ENCODE measurements at places on chromosomes 16 and 17. TPM values are rescaled to one million over a fixed set of nuclear protein-coding genes. Genes with fewer than 3 reads are reported as not detected.

CACNG1 gene
- not detected for total RNA-seq

PPY gene
- total RNA-seq: not detected

TEKT3 gene
- total RNA-seq: not detected

KRTAP2-1 gene
- total RNA-seq: not detected

KRTAP2-2 gene
- not detected for total RNA-seq

MPV17L gene
- 0.15 TPM for total RNA-seq

NPIPA5 gene
- total RNA-seq: 14.3 TPM

ITGAD gene
- total RNA-seq: not detected

CYB561 gene
- 8.6 TPM for total RNA-seq

KRTAP2-3 gene
- not detected for total RNA-seq

ITGAE gene
- 38.0 TPM for total RNA-seq

PRSS33 gene
- total RNA-seq: 0.13 TPM

TLCD2 gene
- total RNA-seq: 0.21 TPM

KRTAP3-1 gene
- total RNA-seq: not detected

PRDM7 gene
- not detected for total RNA-seq

Data from activated CD8-positive, alpha-beta memory T cell treated with anti-CD3 and anti-CD28 coated beads for 36 hours (primary cell).